ENCODE measurements at places on chromosomes 7 and 10.

- DNase-seq, result peak; percentile 36
Observed at GRCh38 chr10:118901380-118901779, 128.1 kb upstream of the NANOS1 start.

DNA sequence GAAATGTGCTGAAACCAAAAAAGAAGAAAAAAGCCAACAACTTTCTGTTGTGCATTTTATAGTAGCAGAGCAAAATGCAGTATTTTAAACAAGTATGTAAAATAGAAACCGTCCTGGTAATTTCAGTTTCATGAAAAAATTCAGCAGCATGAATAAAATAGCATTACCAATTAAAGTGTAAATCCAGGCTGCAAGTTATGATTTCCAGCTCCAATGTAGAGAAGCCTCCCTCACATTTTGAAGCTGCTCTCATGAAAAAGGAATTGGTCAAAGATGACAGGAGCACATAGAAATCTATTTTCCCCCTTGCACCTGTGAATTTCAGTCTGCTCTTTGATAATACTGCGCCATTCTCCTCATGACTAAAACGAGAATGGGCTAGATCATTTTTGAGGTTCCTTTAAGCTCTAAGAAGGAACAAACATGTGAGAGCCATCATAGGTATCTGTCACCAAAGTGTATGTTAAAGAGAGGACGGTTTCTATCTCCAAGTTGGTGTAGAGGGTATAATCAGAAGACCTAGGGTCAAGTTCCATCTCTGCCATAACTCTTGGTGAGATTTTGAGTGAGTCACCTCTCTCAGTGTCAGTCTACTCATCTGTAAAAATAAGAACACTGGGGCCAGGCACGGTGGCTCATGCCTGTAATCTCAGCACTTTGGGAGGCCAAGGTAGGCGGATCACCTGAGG lies 107.5 kb downstream of the MTPAP start:
- DNase-seq, result no peak

DNA sequence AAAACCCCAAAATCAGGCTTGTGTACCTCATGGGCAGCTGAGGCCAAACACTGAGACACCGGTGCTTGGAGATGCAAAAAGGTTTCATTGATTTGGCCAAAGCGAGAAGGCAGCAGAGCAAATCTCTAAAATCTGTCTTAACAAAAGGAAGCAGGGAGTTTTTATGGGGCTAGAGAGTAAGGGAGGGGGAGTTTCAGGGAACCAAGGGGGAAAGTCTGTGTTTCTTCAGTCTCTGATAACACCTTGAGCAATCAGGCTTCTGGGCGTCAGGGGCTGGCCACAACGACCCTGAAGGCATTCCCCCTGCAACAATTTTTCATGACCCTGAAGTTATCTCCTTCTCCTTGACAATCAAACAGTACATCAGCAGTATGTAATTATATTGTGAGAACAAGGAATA lies 2.7 kb upstream of the ZNF786 start:
- DNase-seq, result no peak

GRCh38 chr7:147483634-147484292 lies 1106.8 kb upstream of the C7orf33 start:
- DNase-seq, result peak; percentile 86

GRCh38 chr7:159007996-159008389 lies 136.7 kb downstream of the VIPR2 start:
- no peak for DNase-seq

GRCh38 chr10:58795560-58795959 lies 282.9 kb downstream of the BICC1 start:
- DNase-seq, result no peak

DNA sequence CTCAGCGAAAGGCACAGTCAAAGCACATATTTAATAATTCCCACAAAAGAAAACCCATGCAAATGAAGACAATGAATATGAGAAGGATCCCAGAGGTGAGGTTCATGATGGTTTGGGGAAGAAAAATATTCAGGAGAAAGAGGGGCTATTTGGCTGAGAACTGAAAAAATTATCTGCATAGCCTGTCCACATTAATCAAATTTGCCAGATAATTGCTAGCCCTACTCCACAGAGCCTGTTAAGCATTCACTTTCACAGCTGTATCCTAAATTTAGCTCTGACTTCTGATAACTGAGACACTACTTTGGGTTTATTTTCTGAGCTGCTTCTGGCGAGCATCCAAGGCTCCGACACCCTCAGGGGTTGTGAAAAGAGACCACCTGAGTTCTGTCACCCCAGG lies 176.2 kb downstream of the HERPUD2 start:
- no peak for DNase-seq

All from NCI-H2171 treated with DMSO at 0.1 percent for 48 hours (cell line).